ENCODE measurements at places on chromosomes 5 and 9. TPM values are rescaled to one million over a fixed set of nuclear protein-coding genes. Genes with fewer than 3 reads are reported as not detected.

The AHRR gene
- 1.9 TPM for total RNA-seq

The FAM78A gene
- total RNA-seq, result 50.4 TPM

The KIF4B gene
- 0.05 TPM for total RNA-seq

The OR1J2 gene
- total RNA-seq, result not detected

The PPP3R2 gene
- total RNA-seq, result not detected

- DNase-seq, result no peak
Measured at GRCh38 chr9:35839926-35840325, 10.9 kb downstream of the TMEM8B start.

- DNase-seq, result no peak
Measured at GRCh38 chr5:34669931-34670516, 13.9 kb downstream of the RAI14 start.

DNA sequence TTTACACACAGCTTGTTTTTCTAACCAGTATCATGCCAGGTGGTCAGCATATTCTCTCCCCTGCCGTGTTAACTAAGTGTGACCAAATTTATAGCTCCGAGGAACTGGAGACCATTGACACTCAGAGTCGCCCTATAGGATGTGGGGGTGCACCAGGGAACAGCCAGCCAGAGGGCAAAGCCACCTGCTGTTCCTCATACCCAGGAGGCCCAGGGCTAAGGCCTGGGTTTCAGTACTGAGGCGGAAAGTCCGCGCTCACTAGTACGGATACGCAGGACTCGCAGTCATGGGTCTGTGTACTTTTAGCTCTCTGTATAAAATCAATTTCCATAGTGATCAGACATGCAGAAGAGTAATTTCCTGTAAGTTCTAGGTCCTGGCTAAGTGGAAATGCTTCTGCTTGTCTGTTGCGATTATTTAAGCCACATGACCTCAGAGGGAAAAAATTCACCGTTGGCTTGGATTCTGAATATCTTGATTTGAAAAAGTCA, 247.0 kb downstream of the AOPEP start:
- no peak for DNase-seq

DNA sequence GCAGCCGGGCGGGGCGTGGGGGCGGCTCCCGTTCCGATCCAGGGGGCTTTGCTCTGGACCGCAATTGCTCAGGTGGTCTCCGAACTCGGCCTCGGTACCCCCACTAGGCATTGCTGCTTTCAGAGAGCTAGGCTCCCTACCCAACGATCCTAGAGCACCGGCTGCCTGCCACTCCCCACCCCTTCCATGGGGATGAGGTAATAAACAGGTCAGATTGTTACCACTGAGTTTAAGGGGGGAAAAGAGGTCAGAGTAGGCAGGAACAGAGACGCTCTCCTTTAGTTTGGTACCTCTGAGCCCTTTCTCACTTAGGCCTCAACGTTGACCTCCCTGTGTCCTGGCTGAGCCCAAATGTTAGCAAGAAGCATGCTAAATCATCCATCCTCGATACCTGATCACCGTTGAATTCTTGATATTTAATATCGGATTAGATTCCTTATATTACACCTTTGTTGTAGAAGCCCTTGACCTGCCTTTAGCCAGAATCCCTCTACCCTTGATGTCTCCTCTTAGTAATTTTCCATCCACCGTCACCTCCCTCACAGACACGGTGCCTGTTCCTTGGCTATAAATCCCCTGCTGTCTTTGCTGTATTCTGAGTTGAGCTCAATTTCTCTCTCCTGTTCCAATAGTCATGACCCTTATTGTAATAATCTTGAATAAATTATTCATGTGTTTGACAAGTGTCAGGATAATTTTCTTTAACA, 588 bp upstream of the PLPP1 start:
- DNase-seq, result no peak

DNA sequence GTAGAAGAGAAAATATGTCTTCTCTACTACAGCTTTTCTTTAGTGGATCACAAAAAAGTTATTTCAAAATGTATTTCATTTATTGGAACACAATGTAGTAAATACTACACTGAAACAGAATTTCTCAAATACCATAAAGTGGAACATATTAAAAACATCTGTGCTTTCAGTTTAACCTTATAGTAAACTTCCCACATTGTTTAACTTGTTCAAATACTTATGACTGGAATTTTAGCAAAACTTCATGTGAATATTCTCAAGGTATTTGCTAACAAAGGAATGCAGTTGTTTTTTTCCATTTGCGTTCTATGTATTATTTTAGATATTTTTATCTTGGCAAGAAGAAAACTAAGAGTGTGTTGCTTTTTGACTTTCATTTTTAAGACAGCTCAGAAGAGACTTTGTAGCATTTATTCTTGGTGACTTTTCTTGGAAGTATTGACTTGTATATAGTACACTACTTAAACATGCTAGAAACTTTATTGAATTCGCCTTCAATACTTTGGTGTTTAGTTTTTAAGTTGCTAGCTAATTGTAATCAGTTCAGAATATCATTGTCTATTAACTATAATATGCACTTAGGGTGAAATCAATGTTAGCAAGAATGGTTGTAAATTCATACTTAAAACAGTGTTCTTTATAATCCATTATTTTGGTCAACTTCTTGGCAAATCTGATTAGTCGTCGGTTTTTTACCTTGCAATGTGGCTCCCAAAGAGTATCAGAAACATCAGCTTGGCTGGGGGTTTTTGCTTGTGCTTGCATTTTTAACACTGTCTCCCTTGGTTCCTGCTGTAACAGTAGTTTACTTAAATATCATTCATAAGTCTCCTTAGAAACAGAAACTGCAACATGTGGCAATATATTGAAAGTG, 5.0 kb upstream of the RHOBTB3 start:
- no peak for DNase-seq

DNA sequence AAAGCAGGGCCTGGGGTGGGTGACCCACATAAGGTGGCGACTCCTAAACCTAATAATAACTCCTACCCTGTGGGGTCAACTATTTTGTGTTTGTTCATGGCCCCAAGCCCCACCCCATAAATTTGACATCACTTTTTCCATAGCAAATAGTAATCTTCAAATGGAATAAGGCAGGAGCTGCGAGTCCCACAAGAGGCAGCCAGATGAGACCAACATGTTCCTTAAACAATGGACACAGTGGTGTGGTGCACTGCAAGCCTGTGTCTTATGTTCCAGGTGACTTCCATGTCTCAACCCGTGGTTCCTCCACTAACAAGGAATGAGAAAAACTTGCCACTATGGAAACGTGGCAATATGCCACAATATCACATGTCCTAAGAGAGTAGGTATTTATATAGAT, 20.6 kb downstream of the TMEM174 start:
- DNase-seq, result no peak

GRCh38 chr9:7910426-7911020, 110.9 kb upstream of the DMAC1 start:
- DNase-seq, result no peak

GRCh38 chr5:132001647-132002561, 9.6 kb downstream of the ACSL6 start:
- DNase-seq, result peak; percentile 28

GRCh38 chr5:150428106-150428876, 15.6 kb upstream of the CD74 start:
- DNase-seq, result peak; percentile 82

DNA sequence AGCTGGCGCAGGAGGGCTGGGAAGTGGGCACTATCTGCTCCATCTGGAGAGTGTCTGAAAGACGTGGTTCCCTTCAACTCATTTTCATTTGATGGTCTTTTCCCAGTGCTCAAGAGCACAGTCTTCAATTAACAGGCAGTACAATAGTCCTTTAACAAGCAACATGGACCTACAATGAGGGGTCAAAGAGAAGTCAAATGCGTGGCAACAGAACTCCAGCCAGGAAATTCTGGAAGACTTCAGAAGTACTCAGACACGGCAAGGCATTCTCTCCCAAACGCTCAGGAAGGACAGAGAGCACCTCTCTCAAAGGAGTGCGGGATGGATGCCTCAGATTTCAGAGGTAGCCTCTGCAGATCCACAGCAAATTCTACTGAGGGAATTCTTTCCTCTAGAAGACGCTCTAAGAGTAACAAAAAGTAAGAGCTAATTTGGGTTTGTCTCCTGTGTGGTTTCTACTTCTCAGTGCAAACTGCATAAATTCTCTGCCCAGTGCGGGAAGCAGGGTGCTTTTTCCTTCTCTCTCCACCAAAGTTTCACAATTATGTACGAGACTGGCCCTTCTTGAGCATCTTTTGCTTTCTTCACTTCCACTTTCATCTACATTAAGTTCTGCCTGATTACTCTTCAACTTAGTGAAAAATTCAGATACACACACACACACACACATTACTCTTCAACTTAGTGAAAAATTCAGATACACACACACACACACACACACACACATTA, 56.4 kb downstream of the LHFPL2 start:
- no peak for DNase-seq

DNA sequence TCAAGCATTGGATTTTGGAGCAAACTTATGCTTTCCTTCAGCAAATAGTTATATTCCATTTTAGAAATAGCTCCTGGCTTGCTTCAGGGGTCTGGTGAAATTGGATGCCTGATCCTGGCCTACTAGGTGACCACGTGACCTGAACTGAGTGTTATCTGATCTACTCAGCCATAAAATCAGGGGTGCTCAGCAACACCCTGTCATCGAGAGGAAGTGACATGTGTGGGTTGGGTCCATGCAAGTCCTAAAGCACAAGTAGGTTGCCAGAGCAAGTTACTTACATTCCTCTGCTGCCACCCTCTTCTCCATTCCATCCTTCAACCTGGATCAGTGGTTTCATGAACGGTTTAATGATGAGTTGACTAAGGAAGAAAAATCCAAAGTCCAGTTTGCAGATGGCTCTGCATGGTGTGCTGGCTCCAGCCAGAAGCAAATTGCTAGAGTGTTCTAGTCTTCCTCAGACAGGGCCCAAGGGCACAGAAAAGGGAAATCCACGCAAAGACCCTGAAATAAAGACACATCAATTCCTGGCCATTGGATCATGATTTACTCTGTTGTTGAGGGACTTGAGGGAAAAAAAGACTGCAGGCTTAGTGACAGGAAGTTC, 2.8 kb upstream of the FAM193B start:
- DNase-seq, result no peak

GRCh38 chr9:84331119-84331809, 9.3 kb downstream of the SLC28A3 start:
- DNase-seq, result no peak

DNA sequence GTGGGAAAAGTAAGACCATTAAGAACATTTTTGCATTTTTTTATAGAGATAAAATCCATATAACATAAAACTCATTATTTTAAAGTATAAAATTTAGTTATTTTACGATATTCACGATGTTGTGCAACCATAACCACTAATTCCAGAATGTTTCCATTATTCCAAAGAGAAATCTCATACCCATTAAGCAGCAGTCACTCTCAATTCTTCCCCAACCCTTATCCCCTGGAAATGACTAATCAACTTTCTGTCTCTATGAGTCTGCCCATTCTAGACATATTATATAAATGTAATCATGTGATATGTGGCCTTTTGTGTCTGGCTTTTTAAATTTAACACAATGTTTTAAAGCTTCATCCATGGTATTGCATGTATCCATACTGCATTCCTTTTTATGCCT, 115.6 kb upstream of the ADAMTSL1 start:
- no peak for DNase-seq

- DNase-seq, result no peak
Measured at GRCh38 chr5:152051499-152052454, 127.1 kb upstream of the GLRA1 start.

GRCh38 chr5:16546732-16547131, 70.1 kb downstream of the RETREG1 start:
- no peak for DNase-seq

GRCh38 chr5:179747811-179748210, 15.2 kb downstream of the MAML1 start:
- DNase-seq, result no peak

DNA sequence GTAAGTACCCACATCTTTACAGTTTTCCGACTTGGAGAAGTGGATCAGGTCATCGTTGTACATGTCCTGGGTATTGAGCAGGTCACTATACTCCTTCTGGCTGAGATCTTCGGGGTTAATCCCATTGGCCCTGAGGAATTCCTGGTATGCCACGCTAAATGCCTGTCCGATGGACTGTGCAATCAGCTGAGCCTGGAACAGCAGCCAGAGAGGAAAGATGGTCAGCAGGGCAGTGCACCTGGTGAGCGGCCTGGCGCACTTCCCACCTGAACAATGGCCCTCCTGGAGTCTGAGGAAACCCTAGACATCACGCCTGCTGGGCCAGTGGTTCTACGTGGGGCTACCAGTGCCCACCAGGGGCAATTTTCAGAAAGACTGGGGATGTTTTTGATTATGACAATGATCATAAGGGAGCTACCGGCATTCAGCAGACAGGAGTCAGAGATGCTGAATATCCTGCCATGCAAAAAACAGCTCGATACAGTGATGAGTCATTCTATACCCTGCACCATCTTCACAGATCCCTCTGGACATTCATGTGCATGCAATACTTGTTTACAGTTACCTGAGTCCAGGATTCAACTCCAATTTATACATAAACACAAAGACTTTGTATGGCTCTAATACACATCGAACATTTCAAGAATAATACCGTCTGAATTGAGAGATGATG, 127.2 kb downstream of the ENTREP1 start:
- DNase-seq, result no peak

- DNase-seq, result no peak
Measured at GRCh38 chr9:74887981-74888370, 255 bp upstream of the TRPM6 start.

GRCh38 chr5:87307796-87308423, 40.2 kb downstream of the RASA1 start:
- DNase-seq, result no peak

GRCh38 chr9:15867334-15867733, 314.5 kb downstream of the CCDC171 start:
- DNase-seq, result no peak

- no peak for DNase-seq
Measured at GRCh38 chr9:115671963-115672305, 481.7 kb upstream of the PAPPA start.

GRCh38 chr5:560792-561166, 36.5 kb upstream of the SLC9A3 start:
- no peak for DNase-seq

DNA sequence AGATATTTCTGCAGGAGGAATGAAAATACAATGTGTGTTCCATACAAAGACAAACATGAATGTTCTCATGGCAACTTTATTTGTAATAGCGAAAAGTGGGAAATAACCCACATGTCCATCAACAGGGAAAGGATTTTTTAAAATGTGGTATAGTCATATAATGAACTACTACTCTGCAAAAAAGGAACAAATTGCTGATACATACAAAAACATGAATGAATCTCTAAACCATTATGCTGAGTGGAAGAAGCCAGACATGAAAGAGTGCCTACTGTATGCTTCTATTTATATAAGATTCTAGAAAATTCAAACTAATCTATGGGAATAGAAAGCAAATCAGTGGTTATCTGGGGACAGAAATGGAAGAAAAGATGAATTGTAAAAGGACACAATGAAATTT, 52.5 kb downstream of the CDKL3 start:
- DNase-seq, result no peak

Measured in left cardiac atrium (tissue), 4 donors.